ENCODE measurements at places on chromosomes 11 and 22.

DNA sequence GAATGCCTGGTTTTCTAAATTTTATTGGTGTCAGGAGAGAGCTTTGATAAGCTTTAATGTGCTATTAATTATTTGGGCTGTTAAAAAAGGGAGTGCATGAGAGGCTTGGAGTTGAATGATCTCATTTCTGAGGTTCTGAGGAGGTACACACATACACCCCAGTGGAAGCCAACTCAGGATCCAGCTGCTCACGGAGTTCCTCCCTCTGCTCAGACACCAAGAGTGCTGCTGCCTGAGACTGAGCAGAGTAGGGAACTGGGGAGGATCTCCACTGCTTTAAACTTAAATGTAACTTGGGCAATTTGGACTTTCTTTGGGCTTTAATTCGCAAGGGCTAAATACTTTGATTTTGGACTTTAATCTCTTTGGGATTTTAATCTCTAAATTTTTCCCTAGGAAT lies 414.4 kb upstream of the CADM1 start:
- DNase-seq, result no peak

DNA sequence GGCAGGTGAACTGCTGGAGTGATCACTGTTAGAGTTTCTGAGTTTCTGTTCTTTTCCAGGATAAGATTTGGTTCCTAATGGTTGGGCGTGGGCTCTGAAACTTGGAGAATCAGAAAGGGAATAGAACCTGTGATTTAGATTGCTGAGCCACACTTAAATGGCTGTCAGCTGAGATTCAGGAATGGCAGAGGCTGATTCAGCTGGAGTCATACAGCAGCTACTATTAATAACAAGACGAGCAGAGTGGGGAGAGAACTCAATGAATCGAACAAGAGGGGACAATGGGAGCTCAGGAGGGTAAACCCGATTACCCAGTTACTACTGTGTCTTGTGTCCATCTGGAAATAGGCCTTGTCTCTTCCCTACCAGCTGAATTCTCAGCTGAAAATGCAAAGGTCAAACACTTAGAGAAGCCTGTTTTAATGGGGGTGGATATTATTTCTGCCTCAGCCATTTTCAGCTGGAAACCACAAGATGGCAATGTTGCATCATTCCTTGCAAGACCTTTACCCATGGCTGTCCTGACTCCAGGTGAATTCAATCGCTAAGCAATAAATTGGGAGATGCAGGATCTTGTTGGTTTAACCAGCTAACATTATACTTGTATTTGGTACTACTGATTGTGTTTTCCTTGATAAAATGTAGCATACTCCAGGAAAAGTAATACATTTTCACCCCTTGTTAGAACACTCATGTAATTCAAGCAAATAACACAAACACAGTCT lies 104.5 kb upstream of the RAG2 start:
- no peak for DNase-seq

DNA sequence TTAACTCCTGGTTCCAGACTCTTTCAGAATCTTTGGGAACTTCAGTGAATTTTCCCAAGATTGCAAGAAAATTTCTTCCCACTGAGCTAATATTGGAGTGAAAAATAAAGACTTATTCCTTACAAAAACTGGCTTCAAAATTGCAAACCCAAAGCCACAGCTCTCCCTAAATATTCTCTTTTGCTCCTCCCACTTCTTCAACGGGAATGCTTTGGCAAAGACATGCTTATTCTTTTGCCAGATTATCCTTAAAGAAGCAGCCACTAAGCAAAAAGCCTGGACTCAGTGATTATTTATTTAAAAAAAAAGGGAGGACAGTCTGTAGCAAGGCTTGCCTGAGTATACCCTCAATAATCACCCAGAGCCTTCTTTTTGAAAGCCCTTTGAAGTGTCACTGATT lies 902.4 kb upstream of the CCDC90B start:
- no peak for DNase-seq

- no peak for DNase-seq
These were observed 169.0 kb downstream of the BARX2 start for GRCh38 chr11:129544691-129545090.

GRCh38 chr11:74141241-74141695 lies 29.5 kb downstream of the C2CD3 start:
- DNase-seq, result no peak

Measured in Right ventricle myocardium superior (tissue), 1 donor.